ENCODE measurements at places on chromosomes 7 and 10.

GRCh38 chr10:49139846-49140195, 6.0 kb upstream of the FAM170B start:
- peak overlapping the region; percentile 95 for H3K27ac ChIP-seq
- no peaks in the 10 kb centered on the region for H3K36me3 ChIP-seq
- peaks cover 39% of the 10 kb centered on the region for H3K4me1 ChIP-seq
- peak overlapping the region; percentile 74 for H3K4me3 ChIP-seq
- peaks cover 26% of the 10 kb centered on the region for H3K27me3 ChIP-seq

DNA sequence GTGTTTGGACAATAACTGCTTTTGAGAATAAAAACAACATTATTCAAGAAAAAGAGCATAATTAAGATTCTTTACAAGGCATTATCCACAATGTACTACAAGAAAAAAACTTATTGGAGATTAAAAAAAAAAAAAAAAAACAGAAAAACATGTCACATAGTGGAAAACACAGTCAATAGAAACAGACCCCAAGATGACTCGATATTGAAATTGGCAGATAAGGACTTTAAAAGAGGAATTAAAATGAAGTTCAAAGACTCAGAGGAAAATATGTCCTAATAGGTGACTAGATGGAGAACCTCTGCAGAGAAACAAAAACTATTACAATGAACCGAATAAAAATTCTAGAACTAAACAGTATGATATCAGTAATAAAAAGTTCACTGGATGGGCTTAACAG, 248.9 kb downstream of the CALN1 start:
- H3K4me1 ChIP-seq = no peaks in the 10 kb centered on the region
- no peaks in the 10 kb centered on the region for H3K27me3 ChIP-seq
- no peak overlapping the region for H3K4me3 ChIP-seq
- H3K36me3 ChIP-seq = no peaks in the 10 kb centered on the region

DNA sequence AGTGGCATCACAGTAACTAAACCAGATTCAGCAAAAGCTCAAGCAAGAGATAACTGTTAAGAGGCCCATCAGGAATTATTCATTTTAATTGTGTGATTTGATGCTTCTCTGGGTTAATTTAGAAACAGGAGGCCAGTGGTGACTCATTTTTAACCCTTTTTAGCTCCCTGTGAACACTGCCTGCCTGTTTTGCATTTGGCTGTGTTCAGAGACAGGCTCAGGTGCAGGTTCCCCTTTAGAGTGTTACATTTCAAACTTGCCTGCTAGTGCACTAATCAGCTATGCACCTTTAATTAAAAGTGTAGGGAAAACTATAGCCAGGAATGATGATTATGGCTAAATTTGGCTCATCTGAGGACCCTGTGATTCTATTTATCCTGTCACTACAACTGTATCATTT, 6.5 kb downstream of the STAMBPL1 start:
- no peak overlapping the region for H3K27ac ChIP-seq
- H3K36me3 ChIP-seq = peaks cover 43% of the 10 kb centered on the region
- DNase-seq = no peak
- H3K27me3 ChIP-seq = no peaks in the 10 kb centered on the region
- H3K4me3 ChIP-seq = no peak overlapping the region
- peaks cover 93% of the 10 kb centered on the region for H3K4me1 ChIP-seq

DNA sequence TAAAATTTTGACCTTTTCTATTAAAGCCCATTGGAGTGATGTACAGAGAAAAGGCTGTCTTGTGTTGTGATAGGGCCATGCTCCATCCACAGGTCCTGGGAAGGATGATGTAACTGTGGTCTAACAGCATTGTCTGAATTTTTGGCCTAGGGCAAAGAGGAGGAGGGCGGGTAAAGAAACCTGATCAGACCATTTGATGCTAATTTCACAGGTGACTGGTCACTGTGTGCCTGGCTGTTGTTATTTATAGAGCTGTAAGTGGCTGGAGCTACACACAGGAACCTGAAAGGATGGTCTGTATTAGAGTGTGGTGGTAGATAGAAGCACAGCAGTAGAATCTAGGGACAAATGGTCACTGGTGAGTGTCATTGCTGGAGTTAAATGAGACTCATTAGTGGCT, 182.1 kb downstream of the AUTS2 start:
- no peak overlapping the region for H3K27ac ChIP-seq
- DNase-seq = no peak
- H3K4me3 ChIP-seq = no peak overlapping the region
- no peaks in the 10 kb centered on the region for H3K27me3 ChIP-seq

GRCh38 chr7:32145911-32146310, 75.7 kb upstream of the PDE1C start:
- H3K27me3 ChIP-seq = no peaks in the 10 kb centered on the region
- H3K4me3 ChIP-seq = no peak overlapping the region
- no peak overlapping the region for H3K27ac ChIP-seq
- H3K4me1 ChIP-seq = peaks cover 16% of the 10 kb centered on the region

DNA sequence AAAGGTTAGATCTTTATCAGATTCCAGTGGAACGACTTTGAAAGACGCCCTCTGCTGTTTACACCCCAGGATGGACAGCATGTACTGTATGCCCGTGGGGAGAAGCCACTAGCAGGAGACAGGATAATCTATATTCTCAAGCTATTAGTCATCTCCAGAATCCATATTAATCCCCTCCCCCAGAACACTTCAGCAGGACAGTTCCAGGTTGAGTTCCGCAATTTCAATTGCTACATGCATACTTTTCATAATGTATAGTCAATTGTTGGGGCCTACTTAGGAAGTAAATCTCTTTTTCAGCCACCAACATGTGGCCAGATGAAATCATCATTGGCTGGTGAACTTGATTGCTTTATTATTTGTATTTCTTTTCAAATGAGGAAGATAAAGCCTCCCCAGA, 313.1 kb upstream of the SMIM30 start:
- no peak for DNase-seq
- H3K27me3 ChIP-seq = no peaks in the 10 kb centered on the region
- no peaks in the 10 kb centered on the region for H3K36me3 ChIP-seq
- no peak overlapping the region for H3K4me3 ChIP-seq
- no peaks in the 10 kb centered on the region for H3K4me1 ChIP-seq
- no peak overlapping the region for H3K27ac ChIP-seq

- no peak overlapping the region for H3K27ac ChIP-seq
- H3K4me1 ChIP-seq = no peaks in the 10 kb centered on the region
- H3K4me3 ChIP-seq = no peak overlapping the region
- no peaks in the 10 kb centered on the region for H3K27me3 ChIP-seq
- no peaks in the 10 kb centered on the region for H3K36me3 ChIP-seq
These were observed 1366.5 kb upstream of the LRRTM3 start for GRCh38 chr10:65559369-65559768.

- no peaks in the 10 kb centered on the region for H3K27me3 ChIP-seq
- no peak for DNase-seq
- H3K4me1 ChIP-seq = peaks cover 31% of the 10 kb centered on the region
- peaks cover 31% of the 10 kb centered on the region for H3K36me3 ChIP-seq
- H3K27ac ChIP-seq = no peak overlapping the region
These were observed 19.2 kb downstream of the BCAP29 start for GRCh38 chr7:107599262-107599661.

- peaks cover 4% of the 10 kb centered on the region for H3K36me3 ChIP-seq
- no peak overlapping the region for H3K4me3 ChIP-seq
- H3K4me1 ChIP-seq = peaks cover 16% of the 10 kb centered on the region
These were observed 76.4 kb downstream of the ABCC2 start for GRCh38 chr10:99858849-99859248.

- peaks cover 5% of the 10 kb centered on the region for H3K36me3 ChIP-seq
- H3K27me3 ChIP-seq = no peaks in the 10 kb centered on the region
- peak within 1 kb of the TSS; percentile 79 for H3K27ac ChIP-seq
- peak within 1 kb of the TSS; percentile 84 for H3K4me3 ChIP-seq
These were observed at the start of gene AKR1E2 for GRCh38 chr10:4825868-4826791. TSS of gene AKR1E2 (plus strand) at chr10:4826207. CDS start at chr10:4826325, 118 bp downstream.

- peaks cover 13% of the 10 kb centered on the region for H3K27me3 ChIP-seq
- peaks cover 45% of the 10 kb centered on the region for H3K4me1 ChIP-seq
- DNase-seq = no peak
These were observed 229.7 kb upstream of the PITRM1 start for GRCh38 chr10:3402187-3402751.

DNA sequence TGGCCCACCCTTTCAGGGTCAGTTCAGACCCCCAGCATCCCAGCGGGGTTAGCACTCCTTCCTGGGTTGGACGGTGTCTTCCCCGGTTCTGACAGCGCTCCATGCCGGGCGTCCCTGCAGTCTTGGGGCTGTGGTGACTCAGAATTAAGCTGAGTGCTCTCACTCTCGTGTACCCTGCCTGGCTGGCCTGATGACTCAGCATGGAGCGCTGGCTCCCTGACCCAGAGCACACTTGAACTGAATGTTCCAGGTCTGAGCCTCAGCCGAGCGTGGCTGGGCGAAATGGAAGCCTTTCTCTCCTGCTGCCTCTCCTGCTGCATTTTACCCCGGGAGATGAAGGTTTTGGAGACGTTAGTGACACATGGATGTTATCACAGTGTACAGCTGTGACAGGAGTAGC, 7.1 kb downstream of the BAG3 start:
- peak; percentile 94 for DNase-seq
- peaks cover 2% of the 10 kb centered on the region for H3K27me3 ChIP-seq
- peak overlapping the region; percentile 89 for H3K4me3 ChIP-seq
- H3K27ac ChIP-seq = peak overlapping the region; percentile 97

DNA sequence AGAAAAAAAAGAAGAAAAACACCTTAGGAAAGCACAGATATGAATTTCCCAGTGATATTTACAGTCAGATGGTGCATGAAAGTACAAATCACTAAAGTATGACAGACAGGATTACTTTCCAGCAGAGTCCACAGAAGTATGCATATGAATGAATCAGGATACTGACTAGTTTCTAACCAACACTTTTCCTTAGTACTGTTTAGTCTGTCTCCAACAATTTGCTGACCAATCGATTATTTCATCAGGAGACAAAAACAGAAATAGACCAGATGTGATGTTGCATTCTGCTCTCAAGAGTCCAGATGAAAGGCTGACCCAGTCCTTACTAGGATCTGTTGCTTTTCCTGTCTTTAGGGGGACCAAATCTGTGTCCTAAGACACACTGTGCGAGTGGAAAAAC, 14.6 kb downstream of the SLC35B4 start:
- no peak overlapping the region for H3K4me3 ChIP-seq
- H3K27ac ChIP-seq = no peak overlapping the region
- H3K27me3 ChIP-seq = no peaks in the 10 kb centered on the region
- peaks cover 5% of the 10 kb centered on the region for H3K4me1 ChIP-seq

DNA sequence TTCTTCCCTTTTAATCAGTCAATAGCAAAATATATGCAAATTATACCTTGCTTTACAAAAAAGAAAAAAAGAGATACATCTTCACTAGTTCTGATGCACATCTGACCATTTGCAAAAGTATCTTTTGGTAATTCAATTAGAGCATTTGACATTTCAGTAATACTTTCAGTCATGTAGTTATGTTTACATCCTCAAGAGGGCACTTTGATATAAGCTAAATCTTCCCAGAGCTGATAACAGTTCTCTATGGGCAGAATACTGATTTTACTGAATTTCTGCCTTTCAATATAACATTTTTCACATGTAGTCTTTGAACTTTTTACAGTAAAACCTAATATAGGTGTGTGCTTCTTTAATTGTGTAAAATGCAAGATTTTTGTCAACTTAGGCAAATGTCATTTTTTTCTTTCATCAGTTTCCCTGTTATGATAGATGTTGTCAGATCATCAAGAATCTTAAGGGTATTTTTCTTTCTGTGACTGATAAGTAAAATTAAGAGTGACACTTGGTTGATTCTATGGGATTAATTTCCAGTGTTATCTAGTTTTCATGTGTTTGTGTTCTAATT, 703.5 kb upstream of the SEMA3D start:
- H3K4me3 ChIP-seq = no peak overlapping the region
- DNase-seq = peak; percentile 46
- H3K27me3 ChIP-seq = no peaks in the 10 kb centered on the region

DNA sequence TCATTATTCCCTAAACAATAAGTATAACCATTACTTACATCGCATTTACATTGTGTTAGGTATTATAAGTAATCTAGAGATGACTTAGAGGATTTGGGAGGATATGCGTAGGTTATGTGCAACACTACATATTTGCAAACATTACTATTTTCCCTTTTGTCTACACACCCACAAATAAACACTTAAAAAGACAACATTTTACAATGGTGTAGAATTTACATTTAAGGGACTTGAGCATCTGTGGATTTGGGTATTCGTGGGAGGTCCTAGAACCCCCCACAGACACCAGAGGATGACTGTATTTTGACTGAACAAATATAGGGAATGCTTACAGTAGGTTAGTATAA, 220.2 kb upstream of the MYO3A start:
- DNase-seq = no peak
- peaks cover 4% of the 10 kb centered on the region for H3K27me3 ChIP-seq
- H3K36me3 ChIP-seq = no peaks in the 10 kb centered on the region
- H3K4me1 ChIP-seq = no peaks in the 10 kb centered on the region
- H3K4me3 ChIP-seq = no peak overlapping the region

- H3K27me3 ChIP-seq = no peaks in the 10 kb centered on the region
- no peak overlapping the region for H3K4me3 ChIP-seq
- H3K27ac ChIP-seq = no peak overlapping the region
- DNase-seq = no peak
- peaks cover 33% of the 10 kb centered on the region for H3K4me1 ChIP-seq
These were observed 143.0 kb downstream of the ST7 start for GRCh38 chr7:117096330-117096729.

GRCh38 chr10:29710128-29710527, 75.4 kb upstream of the SVIL start:
- peaks cover 23% of the 10 kb centered on the region for H3K27me3 ChIP-seq
- no peak overlapping the region for H3K4me3 ChIP-seq
- peaks cover 13% of the 10 kb centered on the region for H3K4me1 ChIP-seq
- H3K36me3 ChIP-seq = no peaks in the 10 kb centered on the region

- H3K4me1 ChIP-seq = no peaks in the 10 kb centered on the region
- no peak overlapping the region for H3K4me3 ChIP-seq
- no peak overlapping the region for H3K27ac ChIP-seq
- DNase-seq = no peak
- H3K27me3 ChIP-seq = peaks cover 37% of the 10 kb centered on the region
- H3K36me3 ChIP-seq = no peaks in the 10 kb centered on the region
These were observed 116.7 kb downstream of the CYP26A1 start for GRCh38 chr10:93190372-93190771.

DNA sequence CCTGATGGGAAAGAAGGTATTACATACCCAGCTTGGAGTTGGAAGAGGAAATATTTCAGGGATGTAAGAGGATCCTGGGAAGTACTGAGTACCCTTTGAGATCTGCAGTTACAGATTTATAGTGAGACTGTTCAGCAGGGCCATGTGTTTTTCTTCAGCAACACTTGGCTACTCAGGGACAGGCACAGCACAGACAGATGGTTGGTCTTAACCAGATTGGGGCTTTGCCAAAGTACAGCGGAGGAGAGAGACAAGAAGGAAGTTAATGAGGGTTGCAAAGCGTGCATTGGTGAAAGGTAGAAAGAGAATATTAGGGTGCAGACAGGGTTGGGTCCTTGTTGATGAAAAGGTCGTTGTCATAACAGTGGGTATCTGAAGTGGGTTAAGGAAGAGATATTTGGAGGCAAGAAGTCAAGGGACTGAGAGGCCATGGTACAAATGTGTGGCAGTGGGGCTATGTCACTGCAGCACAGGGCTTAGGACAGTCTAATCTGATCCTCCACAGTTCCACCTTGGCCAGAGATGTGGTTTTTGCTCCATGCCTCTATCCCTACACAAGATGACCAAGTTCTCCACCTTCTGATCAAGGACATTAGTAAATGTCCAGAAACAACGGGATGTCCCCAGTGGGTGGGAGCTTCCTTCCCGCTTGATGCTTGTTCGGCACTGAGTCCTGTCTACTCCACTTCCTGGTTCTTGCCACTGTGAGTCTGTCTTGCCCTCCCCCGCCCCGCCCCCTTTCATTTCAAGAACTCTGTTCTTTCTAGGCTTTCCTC, 18.9 kb upstream of the DNAJC1 start:
- no peak overlapping the region for H3K27ac ChIP-seq
- H3K4me1 ChIP-seq = no peaks in the 10 kb centered on the region
- H3K27me3 ChIP-seq = peaks cover 5% of the 10 kb centered on the region
- DNase-seq = no peak

All from HFFc6 (cell line).